ENCODE measurements at places on chromosomes 13 and 19.

DNA sequence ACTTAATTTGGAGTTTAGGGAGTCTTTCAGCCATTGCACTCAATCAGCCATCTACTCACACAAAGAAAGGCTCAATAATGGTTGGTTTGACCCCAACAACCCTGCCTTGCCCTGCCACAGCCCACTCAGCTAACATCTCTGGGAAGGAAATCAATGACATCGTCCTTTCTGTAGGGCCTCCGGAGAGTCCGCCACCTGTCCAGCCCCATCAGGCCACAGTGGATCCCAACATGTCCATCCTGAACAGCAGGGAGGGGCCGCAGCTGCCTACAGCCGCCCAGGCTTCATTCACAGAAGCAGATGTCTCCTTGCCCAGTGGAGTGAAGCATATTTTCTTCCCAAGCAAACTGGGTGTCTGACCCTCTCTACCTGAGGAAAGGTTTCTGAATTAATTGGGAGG lies 4.2 kb upstream of the CDX2 start:
- no peak for DNase-seq

GRCh38 chr13:97883396-97883795 lies 70.1 kb upstream of the IPO5 start:
- no peak for DNase-seq

DNA sequence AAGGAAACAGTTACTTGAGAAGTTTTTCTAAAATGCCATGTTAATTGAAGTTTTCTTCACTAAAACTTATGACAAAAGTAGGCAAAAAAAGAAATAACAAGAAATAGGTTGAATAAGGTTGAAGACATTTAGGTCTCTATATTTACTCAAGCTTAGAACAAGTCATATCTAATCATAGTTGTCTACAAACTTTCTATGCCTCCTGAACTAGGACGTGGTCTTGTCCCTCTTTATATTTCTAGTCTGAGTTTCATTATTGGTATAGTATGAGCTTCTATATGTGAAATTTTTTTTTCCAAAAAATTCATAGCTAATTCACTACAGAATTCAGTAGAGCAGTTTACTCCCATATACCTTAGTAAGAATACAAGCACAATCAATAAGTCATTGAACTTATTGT lies 836.4 kb downstream of the SLITRK6 start:
- no peak for DNase-seq

- peak; percentile 73 for DNase-seq
Observed at GRCh38 chr19:55088543-55089341, 13.1 kb downstream of the EPS8L1 start.

GRCh38 chr19:39303373-39304184 lies 7.4 kb downstream of the IFNL1 start:
- DNase-seq = no peak

DNA sequence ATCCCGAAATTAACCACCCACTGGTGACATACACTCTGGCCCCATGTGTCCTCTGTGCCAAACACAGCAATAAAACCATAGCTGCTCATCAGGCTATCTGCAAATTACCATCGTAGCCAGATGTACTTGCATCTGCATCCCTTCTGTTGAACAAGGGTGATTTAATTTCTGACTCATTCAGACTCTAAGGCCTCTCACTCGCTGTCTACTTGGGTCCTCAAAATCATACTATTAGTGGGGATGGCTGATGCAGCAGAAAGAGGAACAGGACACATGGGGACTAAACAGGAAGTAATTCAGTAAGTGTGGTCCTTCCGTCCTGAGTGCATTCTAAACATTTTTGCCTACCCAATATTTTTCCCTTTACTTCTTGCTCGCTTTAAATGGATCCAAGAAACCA lies 2275.0 kb upstream of the PCDH20 start:
- no peak for DNase-seq

DNA sequence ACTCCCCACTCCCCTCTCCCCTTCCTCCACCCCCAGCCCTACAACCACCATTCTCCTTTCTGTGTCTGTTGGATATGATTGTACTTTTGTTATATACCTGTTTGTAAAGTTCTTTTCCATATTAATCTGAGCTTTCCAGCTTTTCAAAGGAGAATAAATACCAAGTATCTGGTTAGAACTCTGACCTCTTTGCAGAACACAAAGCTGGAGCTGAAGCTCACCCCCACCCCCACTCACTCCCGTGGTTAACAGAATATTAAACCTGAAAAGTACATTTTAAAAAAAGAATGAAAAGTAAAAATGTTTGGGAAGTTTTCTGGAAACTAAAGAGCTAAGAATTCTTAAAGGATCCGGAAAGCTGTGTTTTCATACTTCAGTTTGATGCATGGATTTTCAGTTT lies 155.2 kb upstream of the RNF113B start:
- DNase-seq = no peak

- no peak for DNase-seq
Observed at GRCh38 chr19:55603581-55604292, 1.7 kb upstream of the ZNF865 start.

GRCh38 chr19:30699871-30700280 lies 327.7 kb downstream of the ZNF536 start:
- no peak for DNase-seq

- peak; percentile 20 for DNase-seq
Observed at GRCh38 chr13:77698201-77699058, 943 bp downstream of the SLAIN1 start.

DNA sequence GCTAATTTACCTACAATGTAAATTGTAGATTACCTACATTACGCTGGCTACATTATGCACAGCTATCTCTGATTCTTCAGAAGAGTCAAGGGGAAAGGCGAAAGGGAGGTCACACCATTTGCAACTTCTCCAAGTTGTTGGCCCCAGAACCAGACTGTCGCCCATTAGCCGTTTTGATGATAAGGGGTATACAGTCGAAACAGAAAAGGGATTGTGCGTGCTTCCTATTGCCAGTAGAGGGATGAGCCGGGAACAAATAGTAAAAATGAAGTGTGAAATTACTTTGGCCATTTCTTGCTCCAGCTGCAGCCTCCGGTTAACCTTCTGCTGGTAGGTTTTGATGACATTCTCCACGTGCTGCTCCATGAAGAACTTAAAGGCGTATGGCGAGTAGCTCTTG lies 73.8 kb downstream of the LATS2 start:
- DNase-seq = no peak

GRCh38 chr19:11704626-11705025 lies 34.1 kb downstream of the ZNF823 start:
- DNase-seq = no peak

DNA sequence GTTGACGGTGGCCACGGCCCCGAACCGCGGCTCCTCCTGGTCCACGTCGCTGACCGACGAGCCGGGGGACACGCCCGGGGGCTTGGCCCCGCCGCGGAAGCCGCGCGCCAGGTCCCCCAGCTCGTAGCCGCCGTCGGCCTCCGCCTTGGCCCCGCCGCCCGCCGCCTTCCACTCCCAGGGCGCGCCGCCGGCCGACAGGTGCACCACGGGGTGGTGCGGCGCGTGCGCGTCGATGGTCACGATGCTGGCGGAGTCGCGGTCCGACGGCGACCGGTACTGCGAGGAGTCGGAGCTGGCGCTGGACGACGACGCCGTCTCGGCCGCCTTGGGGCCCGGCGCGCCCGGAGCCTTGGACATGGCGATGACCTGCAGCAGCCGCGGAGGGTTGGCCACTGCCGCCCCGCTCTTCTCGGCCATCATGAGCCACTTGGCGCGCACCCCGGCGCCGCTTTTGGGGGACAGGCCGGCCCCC lies 9.0 kb downstream of the PLPPR3 start:
- no peak for DNase-seq

DNA sequence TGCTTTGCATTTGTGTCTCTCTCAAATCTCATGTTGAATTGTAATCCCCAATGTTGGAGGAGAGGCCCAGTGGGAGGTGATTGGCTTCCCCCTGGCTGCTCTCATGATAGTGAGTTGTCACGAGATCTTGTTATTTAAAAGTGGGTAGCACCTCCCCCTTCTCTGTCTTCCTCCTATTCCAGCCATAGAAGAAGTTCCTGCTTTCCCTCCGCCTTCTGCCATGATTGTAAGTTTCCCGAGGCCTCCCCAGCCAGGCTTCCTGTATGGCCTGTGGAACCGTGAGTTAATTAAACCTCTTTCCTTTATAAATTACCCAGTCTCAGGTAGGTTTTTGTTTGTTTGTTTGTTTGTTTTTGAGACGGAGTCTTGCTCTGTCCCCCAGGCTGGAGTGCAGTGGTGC lies 3.8 kb downstream of the LILRA4 start:
- DNase-seq = no peak

DNA sequence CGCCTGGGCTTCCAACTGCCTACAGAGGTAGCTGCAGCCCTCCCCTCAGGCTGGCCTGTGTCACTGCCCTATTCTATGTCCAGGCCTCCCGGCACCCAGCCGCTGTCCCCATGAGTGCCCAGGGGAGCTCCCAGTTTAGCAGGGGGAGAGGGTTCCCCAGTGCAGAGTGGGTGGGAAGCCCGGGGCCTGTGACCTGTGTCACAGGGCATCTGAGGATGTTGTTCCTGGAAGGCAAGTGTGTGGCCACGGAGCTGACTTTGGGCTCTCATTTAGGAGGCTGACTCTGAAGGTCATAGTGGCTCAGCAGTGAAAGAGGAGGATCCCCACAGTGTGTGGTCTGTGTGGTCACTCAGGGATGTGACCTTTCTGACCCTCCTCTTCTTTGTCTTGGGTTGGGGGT lies 25.1 kb downstream of the PPP1R37 start:
- no peak for DNase-seq

- DNase-seq = no peak
Observed at GRCh38 chr13:113404723-113405471, 41.0 kb upstream of the GRTP1 start.

GRCh38 chr13:46751811-46752635 lies 44.9 kb downstream of the ESD start:
- peak; percentile 51 for DNase-seq

Measured in stimulated activated CD8-positive, alpha-beta memory T cell treated with anti-CD3 and anti-CD28 coated beads, Interleukin-4, amount 100 ng/mL, for 24 hours (primary cell).